ENCODE measurements at places on chromosomes 1 and 21.

- no peak for DNase-seq
Measured at GRCh38 chr1:221840511-221841243, 98.8 kb upstream of the DUSP10 start.

DNA sequence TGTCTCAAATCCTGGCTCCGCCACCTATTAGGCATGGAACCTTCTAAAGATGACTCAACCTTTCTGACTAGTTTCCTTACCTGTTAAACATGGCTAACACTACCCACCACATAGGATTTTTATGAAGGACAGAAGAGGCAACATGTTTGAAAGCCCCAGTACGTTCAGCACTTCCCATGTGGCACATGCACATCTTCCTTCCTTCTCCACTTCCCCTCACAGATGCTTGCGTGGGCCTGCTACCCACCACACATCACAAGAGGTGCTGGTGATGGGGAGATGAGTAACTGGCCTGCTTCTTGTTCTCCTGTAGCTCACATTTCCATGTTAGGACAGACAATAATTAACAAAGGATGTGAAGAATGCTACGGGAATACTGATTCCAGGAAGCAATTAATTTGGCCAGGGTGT lies 7.1 kb downstream of the ZBTB21 start:
- DNase-seq = no peak

DNA sequence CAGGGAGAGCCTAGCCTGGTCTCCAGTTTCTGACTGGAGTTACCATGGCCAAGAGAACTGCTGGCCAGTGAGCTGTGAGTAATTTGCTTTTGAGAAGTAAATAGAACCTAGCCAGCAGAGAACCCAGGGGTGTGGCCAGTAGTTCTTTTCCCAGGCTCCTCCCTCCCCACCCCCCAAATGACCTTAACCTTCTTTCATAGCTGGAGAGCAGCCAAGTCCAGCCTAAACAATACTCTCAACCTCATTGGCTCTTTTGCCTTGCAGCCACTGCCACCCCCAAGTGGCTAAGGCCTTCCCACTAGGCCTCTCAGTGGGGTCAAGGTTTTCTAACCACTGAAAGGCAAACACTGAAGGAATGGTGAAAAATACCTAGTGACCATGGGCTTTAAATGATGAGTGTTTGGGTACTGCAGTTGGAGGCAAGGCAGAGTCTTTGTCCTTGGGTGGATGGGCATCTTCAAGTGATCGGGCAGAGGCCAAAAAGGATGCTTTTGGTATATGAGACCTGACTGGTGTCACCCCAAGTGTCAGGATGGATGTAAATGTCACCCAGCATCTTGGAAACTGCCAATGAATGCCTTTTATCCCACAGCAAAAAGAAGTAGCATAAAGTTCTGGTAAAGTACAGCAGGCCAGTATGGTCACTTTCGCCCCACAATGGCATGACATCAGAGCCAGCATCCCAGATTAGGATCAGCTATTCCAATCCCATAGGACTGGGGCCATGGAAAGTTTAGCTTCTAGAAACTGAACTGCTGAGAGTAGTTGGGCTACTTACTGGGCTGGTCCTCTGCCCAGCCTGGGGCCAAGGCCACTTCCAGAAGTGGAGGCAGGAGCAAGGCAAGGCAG lies 3.5 kb upstream of the PIGV start:
- DNase-seq = peak; percentile 49

GRCh38 chr1:213369465-213369864 lies 318.4 kb downstream of the RPS6KC1 start:
- DNase-seq = no peak

DNA sequence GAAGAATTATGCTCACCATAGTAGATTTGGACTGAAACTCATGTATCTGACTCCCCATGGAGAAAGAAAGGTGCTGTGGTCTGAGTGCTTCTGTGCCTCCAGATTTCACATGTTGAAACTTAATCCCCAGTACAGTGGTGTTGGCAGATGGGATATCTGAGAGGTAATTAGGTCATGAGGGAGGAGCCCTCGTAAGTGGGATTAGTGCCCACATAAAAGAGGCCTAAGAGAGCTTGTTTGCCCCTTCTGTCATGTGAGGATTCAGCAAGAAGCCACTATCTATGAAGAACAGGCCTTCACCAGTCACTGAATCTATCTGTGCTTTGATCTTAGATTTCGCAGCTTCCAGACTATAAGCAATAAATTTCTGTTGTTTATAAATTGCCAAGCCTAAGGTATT lies 150.1 kb downstream of the PLPP3 start:
- DNase-seq = no peak

DNA sequence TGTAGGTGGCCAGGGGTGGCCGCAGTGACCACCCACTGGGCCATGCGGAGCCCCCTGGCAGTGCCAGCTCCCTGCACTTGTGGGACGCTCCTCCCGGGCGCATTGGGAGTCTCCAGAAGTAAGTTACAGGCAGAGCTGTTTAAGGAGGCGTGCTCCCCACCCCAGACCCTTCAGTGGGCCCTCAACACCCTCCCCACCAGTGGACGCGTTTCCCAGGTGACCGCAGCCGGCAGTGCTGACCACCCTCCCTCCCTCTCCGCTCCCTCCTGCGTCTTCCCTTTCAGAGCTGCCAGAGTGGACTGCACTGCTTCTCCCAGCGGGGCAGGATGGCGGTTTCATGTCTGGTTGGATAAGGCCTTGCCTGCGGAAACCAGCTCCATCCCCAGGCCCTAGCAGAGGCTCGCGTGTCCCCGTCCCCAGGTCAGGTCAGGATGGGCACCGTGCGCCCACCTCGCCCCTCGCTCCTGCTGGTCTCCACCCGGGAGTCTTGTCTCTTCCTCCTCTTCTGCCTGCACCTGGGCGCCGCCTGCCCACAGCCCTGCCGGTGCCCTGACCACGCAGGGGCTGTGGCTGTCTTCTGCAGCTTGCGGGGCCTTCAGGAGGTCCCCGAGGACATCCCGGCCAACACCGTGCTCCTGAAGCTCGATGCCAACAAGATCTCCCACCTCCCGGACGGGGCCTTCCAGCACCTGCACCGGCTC lies 1.1 kb downstream of the LRRC3 start:
- DNase-seq = no peak

DNA sequence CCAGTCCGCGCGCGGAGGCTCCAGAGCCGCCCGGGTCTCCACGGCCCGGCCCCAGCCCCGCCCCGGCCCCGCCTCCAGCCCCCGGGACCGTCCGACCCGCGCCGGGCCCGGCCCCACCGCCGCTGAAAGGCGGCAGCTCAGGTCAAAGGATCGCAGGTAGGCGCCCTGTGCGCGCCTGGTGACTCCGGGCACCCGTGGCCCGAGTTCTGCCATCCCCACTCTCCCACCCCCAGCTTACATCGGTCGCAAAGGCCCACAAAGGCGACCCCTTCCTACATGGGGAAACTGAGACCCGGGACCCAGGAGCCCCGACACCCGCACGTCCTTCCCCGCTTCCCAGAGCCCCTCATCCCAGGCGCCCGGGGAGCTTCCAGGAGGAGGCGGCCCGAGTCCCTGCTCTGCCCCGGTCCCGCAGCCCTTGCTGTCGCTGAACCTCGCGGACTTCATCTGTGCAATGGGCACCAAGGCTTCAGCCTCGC lies at the start of gene TMEM200B:
TSS of gene TMEM200B (minus strand) at position 17 of the 479 bp plus-strand sequence. CDS start 2,075 bp downstream, outside the sequence.
- no peak for DNase-seq

DNA sequence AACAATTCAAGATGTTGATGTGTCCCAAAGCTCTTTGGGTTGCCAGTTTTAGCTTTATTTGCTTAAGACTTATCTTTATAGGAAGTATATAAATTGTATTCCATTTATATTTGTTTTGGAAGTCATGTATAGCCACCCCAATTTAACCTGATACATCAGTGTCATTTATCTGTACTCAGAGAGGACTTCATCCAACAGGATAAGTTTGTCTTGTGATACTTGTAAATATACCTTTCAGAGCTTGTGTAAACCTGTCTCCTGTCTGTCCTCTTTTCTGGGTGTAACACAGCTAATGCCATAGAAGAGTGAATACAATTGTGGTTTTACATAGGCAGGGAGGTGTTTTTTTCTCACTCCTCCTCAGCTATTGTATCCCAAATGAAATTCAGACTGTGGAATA lies 10.4 kb downstream of the PTGFR start:
- no peak for DNase-seq

DNA sequence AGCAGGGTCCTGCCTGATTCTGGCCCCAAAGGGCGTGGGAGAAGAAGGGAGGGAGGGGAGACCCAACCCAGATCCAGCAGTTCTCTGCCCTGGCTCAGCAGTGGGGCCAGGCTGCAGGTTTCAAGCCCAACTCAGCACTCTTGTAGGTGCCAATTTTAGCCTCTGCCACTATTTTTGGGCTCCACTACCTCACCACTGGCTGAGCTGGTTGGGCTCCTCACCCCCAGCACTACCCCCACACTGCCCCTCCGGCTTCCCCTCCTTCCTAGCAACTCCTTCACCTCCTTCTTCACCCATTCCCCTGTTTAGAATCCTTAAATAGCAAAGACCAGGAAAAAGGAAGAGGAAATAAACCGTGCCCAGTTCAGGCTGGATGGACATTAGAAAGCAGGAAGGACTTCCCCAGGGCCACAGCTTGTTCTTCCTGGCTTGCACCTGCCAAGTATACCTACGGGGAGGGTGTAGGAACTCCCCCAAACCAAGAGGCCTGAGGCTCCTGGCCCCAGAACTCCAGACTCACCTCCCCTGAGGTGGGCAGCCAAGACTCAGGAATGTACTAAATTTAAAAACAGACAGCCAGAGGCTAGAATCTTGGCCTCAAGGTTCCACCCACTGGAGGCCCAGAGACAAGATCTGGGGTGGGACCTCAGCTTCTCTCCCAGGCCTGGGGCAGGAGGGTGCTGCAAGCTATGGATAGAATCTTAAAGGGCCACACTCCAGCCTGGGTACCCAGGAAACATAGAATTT lies 1.4 kb upstream of the ARHGEF2 start:
- peak; percentile 94 for DNase-seq

- no peak for DNase-seq
Measured at GRCh38 chr1:97073169-97073568, 351.6 kb downstream of the PTBP2 start.

- DNase-seq = no peak
Measured at GRCh38 chr1:223219846-223220610, 77.0 kb upstream of the TLR5 start.

GRCh38 chr1:178521241-178521640 lies 8.3 kb downstream of the TEX35 start:
- DNase-seq = no peak

DNA sequence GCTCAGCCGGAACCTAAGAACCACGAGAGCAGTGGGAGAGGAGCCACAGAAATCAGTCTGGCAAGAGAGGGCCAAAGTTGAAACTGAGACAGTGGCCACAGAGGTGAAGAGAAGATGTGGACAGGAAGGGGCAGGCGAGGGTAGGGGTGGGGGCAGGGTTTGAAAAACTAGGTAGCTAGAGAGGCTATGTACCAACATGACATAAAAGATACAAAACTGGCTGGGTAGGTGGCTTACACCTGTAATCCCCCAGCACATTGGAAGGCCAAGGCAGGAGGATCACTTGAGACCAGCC lies 28.4 kb upstream of the TIAM1 start:
- no peak for DNase-seq

DNA sequence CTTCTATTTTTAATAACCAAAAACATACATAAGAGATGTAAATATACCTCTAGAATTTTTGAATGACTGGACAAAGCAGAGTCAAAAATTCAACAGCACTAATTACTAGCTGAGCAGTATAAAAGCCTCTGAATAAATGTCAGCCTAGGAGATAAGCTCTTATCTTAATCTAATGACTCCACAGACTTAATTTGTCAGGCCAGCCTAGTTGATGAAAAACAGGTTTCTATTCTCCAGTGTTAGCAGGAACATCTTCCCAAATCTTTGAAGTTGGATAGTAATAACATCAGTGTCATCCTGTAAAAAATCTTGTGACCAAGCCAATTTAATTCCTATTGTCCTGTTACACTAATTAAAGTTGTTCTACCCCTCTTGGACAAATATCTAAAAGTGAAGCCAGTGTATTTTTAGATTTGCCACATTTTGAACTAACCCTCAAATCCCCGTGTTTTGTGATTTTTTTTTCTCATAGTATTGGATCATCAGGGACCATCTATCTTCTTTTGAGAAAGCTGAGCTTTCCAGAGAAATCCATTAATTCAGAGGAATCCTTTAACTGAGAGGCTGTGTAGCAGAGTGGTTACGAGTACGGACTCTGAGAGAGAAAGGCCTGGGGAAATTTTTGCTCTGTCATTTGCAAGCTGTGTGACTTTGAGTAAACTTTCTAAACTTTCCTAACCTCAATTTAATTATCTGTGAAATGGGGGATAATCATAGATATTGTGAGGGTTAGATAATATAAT lies 41.2 kb downstream of the LMO4 start:
- DNase-seq = no peak

DNA sequence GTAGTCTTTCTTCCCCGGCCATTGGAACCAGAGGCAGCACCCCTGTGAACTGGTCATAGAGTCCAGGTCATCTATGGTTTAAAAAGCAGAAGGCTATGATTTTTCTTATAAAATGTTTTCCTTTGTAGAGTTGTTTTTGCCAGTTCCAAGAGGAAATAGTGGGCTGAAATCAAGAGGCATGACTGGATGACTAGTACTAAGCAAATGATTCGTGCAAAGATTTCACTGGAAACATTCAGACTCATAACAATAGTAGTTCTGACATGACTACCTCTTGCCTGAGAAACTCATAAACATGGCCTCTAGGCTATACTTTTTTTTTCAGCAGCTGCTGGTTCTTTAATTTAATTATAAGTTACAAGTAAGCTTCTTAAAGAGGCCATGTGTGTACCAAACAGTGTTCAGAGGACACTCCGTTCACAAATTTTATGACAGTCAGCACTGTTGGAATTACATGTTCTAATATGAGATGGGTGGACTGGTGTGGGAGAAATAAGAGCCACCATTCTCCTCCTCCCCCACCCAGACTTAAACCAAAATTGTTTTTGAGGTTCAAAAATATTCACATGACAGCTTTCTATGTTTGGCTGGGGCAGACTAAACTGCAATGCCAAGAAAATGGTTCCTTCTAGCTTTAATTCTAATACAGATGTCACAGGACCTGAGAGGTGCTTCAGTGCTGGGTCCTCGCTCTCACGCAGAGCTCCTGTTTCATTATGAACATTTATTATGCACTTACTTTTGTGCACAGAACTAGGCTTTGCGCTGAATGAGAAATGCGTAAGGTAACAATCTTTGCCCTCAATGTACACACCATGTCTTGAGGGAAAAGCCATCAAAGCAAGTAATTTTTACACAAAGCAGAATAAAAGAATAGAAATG lies 147.5 kb downstream of the ZC3H11B start:
- no peak for DNase-seq

GRCh38 chr1:203229471-203230135 lies at the start of gene CHIT1:
CHIT1 (minus strand) TSS chr1:203229673; CDS start chr1:203229636, 37 bp downstream.
- DNase-seq = no peak
